RPMI8226 (cell line): ENCODE measurements at places on chromosomes 12 and 14.

DNA sequence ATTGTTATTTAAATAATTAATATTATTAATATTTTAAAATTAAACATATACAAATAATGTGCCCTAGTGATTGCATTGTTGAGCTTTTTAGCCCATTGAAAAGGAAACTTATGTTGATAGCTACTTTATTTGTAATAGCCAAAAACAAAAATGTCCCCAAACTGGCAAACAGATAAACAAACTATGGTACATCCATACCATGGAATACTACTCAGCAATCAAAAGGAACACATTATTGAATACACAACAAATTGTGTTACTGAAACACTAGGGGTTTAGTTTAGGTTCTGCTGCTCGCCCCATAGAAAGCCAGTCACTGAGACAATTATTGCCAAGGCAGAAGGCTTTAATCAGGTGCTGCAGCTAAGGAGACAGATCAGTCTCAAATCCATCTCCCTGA lies 239.7 kb upstream of the KITLG start:
- no peak for DNase-seq

GRCh38 chr12:65465766-65466547 lies 187.5 kb downstream of the MSRB3 start:
- no peak for DNase-seq

DNA sequence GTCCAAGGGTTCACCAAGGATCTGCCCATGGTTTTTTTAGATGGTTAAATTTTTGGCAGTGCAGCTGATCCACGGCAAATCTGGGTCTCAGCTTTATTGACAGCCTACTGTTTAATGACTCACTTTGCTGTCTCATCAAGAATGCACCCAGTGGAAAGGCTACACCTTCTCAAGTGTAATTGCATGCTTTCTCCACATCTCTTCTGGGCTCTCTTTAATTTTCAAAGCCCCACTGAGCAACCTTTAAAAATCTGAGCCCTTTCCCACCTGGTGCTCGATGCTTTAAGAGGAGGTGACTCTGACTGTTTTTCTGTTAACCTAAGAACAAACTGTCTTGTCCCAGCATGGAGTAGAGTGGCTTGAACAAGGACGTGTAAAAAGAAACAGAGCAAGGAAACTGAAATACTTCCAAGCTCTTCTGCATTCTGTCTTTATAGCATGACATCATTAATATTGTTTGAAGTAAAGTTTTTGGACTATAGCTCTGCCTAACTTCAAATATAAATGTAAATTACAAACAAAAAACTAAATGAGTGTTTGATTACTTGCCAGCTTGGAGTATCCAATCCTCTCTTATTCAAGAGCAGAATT lies 214.2 kb upstream of the KRR1 start:
- DNase-seq: peak; percentile 57

- DNase-seq: no peak
Measured at GRCh38 chr12:6321905-6322304, 11.4 kb downstream of the PLEKHG6 start.

DNA sequence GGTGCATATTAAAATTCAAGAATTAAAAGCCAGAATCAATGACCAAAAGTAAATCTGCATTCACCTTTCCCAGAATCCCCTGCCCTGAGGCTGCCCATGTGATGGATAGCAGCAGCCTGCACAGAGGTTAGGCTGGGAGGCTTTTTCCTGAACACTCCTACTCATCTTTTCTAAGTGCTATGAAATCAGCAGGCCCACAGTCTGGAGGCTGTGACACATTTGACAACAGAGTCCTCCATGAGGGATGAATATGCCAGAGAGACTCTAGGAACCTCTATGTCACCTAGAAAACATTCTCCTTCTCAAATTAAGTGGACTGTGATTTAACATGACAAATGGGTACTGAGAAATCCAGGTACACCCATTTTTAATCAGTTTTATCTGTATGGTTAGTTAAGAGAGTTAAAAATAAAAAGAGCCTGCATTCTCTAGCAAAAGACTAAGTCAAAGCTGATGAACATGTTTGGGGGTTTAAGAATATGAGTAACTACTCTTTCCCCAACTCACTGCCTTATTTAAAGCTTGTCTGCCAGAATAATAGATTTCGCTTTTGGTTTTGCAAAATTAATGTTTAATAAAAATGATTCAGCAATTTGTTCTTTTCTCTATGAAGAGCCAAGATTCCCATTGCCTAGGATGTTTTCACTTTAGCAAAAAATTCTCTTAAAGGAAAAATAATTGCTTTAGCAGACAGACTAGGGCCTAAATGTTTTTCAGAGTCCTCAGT lies 115.0 kb downstream of the RTN1 start:
- no peak for DNase-seq

GRCh38 chr14:58638231-58639197 lies 752 bp downstream of the DACT1 start:
- DNase-seq: no peak

- peak; percentile 37 for DNase-seq
Measured at GRCh38 chr12:6494258-6494743, 399 bp downstream of the NCAPD2 start.

- no peak for DNase-seq
Measured at GRCh38 chr14:99733540-99734405, 49.7 kb downstream of the CYP46A1 start.

DNA sequence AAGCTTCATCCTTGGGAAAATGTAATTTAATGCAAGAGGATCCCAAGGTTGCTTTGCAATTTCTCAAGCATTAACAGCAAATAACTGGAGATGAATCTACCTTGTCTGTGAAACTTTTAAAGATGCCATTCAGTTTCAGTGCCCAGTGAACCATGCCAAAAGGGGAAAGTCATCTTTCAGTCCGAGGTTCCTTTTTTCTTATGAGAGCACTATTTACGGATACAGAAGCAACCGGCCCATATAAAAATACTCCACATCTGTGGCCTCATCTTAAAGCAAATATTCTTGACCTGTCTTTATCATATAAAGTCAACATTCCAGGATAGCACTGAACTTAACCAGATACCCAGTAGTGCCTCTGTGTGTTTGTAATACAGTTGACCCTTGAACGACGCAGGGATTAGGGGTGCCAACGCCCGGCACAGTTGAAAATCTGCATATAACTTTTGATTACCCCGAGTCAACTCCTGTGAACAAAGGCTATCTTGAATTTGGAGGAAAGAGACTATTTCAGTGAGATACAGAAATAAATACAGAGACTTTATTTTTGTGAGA lies 209.4 kb downstream of the PCNX1 start:
- no peak for DNase-seq

DNA sequence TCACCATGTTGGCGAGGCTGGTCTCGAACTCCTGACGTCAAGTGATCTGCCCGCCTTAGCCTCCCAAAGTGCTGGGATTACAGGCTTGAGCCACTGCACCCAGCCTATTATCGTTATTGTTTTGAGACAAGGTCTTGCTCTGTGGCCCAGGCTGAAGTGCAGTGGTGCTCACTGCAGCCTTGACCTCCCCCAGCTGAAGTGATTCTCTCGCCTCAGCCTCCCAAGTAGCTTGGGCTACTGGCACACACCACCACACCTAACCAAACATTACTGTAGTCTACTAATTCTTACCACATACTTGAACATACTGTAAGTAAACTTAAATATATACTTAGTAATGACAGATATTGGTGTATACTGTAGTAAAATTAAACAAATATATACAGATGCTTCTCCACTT lies 4.5 kb upstream of the CDCA4 start:
- no peak for DNase-seq

- no peak for DNase-seq
Measured at GRCh38 chr12:5317556-5317955, 114.4 kb upstream of the NTF3 start.

- DNase-seq: peak; percentile 34
Measured at GRCh38 chr14:93936245-93936644, 9.1 kb downstream of the FAM181A start.

DNA sequence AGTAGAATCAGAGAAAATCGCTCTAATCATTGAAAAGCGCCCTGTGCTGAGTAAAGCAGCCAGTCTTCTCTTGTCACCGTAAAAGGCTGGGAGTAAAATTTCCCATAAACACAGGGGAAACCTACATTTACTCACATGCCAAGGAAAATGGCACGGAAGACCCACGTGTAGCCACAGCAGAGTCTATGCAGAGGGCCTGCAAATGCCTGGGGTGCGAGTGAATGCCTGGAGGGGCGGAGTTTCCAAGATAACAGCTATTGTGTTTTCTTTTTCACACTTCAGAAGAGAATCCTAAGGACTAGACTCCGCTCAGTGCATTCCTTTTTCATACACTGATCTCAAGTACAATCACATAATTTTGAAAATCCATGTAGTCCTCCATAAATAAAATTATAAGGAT lies 159.9 kb upstream of the FOXN3 start:
- no peak for DNase-seq

DNA sequence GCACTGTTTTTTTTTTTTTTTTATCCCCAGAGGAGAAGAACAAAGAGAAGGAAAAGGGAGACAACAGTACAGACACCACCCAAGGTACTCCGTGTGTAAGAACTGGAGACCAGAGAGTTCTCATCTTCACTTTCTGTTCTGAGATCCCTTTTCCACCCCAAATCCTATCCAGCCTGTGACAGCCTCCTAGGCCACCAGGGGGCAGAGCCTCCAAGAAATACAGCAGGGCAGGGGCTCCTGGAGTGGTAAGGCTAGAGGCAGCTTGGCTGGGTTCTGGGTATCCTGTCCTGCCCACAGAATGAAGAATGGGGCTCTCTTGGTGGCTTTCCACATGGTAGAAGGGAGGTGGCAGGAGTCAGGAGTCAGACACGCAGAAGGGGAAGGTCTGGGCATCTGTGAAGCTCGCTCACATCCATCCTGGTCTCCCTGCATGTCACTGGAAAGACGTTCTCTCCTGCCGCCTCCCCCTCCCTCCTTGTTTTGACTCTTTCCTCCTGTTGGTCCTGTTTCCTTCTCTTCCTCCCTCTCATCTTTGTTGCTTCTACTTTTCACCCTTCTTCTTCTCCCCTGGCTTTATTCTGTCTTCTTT lies 12.0 kb downstream of the CLSTN3 start:
- DNase-seq: peak; percentile 79

GRCh38 chr12:8603856-8604255 lies 8.8 kb downstream of the AICDA start:
- DNase-seq: no peak

- DNase-seq: no peak
Measured at GRCh38 chr14:101411779-101412178, 149.5 kb upstream of the DIO3 start.

- no peak for DNase-seq
Measured at GRCh38 chr14:51783765-51784164, 76.6 kb upstream of the GNG2 start.

GRCh38 chr14:106657460-106657859 lies 1131.1 kb downstream of the TMEM121 start:
- no peak for DNase-seq

DNA sequence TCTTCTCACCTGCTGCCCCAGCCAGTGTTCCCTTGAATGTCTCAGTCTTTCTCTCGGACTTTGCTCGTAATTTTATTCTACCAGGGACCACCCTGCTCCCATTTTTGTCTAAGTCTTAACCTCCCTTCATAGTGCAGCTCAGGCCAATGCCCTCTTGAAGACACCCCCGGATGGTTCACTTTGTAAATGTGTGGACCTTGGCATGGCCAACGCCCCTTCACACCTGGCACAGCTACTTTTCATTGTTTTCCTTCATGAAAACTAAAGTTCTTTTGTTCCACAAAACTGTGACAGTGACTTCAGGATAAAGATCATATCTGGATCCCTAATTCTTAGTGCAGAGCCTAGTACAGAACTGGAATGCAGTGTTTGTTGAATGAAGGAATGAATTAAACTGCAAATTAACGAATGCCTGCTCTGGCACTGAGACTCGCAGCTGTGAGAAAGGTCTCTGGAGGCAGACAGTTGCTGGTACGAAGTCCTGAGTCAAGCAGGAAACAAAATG lies 3.5 kb upstream of the RNASE4 start:
- DNase-seq: peak; percentile 48

DNA sequence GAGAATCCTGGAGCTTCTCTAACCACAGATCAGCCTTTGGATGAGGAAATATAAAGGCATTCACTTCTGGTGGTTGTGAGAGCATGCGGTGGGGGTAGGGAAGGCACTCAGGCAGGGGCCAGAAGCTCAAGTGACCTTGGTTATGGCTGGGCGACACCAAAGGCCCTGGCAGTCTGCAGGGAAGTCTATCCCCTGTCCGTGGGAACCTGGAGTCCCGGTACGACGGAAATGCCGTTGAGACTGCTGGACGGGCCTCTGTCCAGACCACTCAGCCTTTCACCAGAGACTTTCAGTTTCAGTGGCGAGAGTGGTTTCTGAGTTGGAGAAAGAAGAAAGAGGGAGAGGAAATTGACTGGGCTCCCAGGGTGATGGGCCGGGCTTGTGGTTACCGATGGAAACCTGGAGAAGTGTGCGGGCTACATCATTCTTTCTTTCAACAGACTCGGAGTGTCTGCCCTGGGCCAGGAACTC lies 20.9 kb downstream of the ISCA2 start:
- peak; percentile 74 for DNase-seq

DNA sequence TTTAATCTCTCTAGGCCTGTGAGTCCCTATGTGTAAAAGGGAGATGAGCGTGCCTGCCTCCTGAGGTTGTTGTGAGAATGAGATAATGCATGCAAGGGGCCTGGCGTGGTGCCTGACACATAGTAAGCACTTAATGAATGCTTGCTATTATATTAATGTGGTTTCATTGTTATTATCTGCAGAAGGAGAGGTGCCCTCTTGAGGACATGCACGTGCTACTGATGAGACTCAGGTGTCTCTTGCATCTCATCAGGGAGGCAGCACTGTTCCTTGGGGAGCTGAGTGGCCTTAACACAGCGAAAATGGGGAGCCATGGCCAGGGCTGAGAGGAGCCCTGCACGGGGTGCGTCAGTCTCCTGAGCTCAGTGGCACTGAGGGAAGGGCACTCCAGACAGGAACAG lies 29.9 kb upstream of the BCDIN3D start:
- DNase-seq: peak; percentile 54

DNA sequence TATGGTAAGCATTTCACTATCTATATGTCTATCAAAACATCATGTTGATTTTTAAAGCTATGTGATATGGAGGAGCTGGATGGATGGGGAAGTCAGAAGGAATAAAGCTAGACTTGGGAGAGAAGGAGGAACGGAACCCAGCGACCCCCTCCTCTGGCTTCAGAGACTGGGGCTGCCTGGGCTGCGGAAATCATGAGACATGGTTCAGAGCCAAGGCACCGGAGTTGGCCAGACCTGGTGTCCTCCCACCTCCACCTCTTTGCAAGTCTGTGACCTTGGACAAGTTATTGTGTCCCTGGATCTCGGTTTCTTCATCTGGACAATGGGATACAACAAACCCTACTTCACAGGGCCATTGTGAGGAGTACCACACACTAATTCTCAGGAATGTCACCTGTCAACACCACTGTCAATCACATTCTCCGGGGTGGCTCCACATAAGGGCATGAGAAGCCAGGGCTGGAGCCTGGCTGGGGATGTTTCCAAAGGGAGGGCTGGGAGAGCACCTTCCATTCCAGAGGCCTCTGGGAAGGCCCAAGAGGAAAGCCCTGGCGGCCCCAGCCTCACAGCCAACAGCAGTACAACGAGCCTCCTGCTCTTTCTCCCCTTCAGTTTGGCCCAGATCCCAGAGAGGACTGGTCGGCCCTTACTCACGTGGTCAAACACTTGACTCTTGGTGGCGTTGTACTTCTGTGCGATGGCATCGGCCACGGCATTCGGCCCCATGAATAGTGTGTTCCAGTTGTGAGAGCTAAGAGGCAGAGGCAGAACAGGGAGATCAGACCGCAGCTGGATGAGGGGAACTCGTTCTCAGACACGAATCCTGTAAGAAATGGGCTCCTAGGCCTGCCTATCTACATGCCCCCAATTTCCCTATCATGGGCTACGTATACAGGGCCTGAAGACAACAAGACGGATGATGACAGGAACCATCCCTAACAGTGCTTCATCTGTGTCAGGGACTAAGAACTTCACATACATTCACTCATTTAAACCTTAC lies 20.7 kb downstream of the RBM19 start:
- DNase-seq: no peak
